ENCODE measurements at places on chromosomes 13 and 19.

DNA sequence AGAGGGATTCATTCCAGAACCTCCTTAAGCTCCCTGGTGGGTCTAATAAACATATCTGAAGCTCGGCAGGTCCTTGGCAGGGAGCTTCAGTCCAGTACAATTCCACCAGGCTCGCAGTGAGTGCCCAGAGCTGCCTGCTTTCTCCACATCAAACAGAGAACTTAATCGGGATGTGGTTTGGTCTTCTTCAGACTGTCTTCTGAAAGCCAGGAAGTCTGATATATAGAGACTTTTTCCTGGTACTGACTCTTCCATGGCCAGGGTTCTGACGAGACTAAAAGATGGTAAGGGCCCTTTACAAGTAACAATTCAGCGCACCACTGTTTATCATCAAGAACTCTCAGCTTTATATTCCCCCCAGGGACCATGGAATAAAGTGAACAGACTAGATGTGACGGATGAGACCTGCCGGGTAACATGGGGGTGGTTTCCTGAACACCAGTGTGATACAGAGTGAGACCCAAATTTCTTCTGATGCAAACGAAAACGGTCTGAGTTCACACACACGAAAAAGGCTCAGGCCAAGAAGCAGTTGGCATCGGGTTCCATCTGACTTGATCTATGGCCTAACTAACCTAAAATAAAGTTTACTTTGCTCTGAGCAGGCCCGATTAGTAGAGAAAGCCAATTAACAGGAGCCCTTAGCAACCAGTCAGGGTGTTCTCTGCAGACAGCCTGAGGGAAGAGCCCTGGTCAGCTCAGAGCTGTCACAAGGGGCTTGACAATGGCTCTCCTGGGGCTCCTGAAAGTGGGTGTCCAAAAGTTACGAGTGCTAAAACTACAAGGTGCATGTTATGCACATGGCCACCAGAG, 29.0 kb downstream of the RANBP3 start:
- DNase-seq: no peak

DNA sequence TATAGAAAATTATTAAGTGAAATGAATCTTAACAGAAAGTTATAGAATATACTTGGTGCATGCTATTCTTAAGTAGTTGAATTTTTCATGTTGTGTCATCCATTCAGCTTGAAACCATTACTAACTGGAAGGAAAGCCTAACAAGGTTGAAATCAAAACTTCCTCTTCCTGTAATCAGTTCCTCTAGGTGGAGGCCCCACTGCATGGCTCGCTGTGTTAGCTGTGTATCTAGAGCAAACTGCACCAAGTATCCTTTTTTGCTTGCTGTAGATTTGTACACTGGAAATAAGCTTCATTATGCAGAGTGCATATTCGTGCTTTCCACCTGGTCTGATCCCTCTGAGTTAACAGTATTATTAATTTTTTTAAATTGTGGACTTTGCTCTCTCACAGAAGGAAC, 1146.1 kb downstream of the EFNB2 start:
- DNase-seq: no peak

DNA sequence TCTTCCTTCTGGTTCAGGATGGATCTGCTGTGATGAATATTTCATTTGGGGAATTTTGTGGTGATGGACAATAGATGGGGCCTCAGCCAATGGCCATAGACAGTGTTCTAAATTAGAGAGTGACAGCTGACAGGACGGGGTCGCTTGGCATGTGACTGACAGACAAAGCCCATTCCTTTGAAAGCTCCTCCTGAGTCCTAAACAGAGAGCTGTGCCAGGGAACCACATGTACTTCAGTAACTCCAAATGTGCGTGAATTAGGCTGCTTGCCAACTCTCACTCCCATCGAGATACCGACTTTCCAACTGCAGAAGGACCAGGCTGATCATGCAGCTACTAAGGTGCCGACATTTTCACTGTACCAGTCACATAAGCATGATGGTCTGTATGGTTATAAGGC, 187.7 kb downstream of the SHISA2 start:
- no peak for DNase-seq

- DNase-seq: no peak
These were observed 104.8 kb downstream of the ZIC5 start for GRCh38 chr13:99866781-99867180.

GRCh38 chr19:40954573-40954972, 36.5 kb upstream of the CYP2B6 start:
- no peak for DNase-seq

DNA sequence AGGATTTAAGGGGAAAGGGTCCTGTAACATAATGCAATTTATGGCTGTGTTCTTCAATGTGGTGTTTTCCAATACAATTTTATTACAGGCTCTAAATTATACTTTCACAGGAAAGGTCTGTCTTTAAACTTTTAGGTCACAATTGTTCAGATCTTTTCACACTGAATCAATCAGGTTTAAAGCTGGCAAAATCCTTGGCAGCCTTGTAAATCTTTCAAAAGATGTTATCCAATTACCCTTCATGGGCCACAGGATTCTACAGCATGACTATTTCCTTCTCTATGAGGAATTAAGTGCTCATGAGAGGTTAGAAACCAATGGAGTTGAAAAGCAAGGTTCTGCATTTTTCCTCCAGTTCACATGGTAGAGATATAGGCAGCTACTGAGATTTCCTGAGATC, 211.5 kb upstream of the MIR17HG start:
- no peak for DNase-seq

- DNase-seq: no peak
These were observed 602.9 kb downstream of the OLFM4 start for GRCh38 chr13:53631511-53631910.

GRCh38 chr13:41568972-41569351, 111.6 kb downstream of the RGCC start:
- no peak for DNase-seq

GRCh38 chr19:42247640-42248199, 5.3 kb upstream of the GSK3A start:
- DNase-seq: no peak

GRCh38 chr13:100875392-100876043, 200.9 kb upstream of the TMTC4 start:
- no peak for DNase-seq

DNA sequence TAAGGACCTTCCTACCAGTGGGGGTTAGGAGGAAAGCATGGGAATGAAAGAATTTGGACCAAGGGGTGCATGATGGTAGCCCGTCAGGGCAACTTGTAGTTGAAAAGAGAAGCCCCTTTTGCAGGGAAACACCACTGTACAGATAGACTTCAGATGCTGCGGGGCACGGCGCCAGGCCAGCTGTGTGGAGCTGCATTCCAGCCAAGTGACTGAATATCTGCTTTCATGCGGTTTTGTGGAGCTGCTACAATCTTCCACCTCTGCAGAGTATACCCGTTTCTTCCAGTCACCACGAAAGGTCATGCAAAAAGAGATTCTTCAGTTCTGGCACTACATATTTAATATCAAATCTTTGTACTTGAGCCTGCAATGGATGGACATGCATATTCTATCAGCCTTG, 104.7 kb downstream of the RGCC start:
- no peak for DNase-seq

GRCh38 chr13:50107205-50107604, 92.0 kb downstream of the KCNRG start:
- no peak for DNase-seq

GRCh38 chr13:79566118-79566517, 85.2 kb downstream of the NDFIP2 start:
- no peak for DNase-seq

Measured in activated T-helper 9 cell treated with anti-CD3 and anti-CD28 coated beads, Interleukin-2, amount 50 U/mL, for 16 hours (primary cell).